NCI-H510A treated with DMSO at 0.1 percent for 48 hours (cell line): ENCODE measurements at places on chromosomes 3 and 15.

DNA sequence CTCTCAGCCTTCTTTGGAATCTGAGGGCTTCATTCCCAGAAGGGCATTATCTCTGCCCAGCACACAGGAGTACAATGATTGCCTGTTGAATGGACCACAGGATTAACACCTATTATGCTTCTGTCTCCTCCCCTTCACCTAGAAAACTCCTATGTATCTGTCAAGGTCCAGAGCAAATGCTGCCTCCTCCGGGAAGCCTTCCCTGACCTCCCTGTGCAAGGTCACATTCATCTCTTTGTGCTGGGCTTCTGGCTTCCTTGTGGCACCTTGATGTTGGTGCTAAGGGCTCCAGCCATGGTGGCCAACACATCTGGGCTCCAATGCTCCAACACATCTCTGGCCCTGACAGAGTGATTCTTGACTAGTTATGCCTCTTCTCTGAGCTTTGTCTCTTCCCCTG lies 49.9 kb upstream of the ATP2B2 start:
- no peak for DNase-seq

GRCh38 chr3:127669541-127670228 lies 3.1 kb upstream of the ABTB1 start:
- no peak for DNase-seq

DNA sequence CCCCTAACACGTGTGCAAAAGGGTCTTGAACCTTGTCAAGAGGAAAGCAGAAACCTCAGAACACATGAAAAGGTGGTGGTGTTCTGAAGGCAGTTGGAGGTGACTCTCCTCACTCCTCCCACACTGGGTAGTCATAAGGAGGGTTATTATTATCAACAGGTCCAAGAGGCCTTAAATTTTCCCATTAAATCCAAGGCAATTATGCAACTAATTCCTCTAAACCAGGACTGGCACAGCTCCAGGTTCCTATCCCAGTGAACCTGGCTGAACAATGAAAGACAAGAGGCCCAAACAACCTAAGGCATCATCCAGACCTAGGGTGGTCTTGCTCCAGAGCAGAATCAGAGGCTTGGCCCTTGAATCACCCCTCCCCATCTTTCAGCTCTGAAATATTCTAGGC lies 15.0 kb downstream of the MYLK start:
- no peak for DNase-seq

- DNase-seq, result no peak
Measured at GRCh38 chr3:42635111-42635510, 18.4 kb upstream of the ZBTB47 start.

DNA sequence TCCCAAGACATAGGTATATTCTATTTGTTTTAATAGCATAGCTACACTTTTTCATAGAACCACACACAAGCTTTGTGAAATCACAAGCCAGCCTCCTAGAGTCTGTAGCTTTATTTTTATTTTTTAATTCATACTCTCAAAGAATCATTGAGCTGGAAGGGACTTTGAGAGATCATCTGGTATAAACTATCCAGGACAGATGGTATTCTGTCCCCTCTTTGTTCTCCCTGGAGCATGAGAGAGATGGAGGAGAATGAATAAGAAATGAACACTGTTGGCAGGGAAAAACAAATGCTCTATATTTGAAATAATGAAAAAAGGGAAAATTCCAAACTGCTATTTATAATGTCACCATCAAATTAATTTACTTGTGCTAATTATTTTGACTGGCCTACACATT lies 338.7 kb upstream of the IL12A start:
- no peak for DNase-seq

DNA sequence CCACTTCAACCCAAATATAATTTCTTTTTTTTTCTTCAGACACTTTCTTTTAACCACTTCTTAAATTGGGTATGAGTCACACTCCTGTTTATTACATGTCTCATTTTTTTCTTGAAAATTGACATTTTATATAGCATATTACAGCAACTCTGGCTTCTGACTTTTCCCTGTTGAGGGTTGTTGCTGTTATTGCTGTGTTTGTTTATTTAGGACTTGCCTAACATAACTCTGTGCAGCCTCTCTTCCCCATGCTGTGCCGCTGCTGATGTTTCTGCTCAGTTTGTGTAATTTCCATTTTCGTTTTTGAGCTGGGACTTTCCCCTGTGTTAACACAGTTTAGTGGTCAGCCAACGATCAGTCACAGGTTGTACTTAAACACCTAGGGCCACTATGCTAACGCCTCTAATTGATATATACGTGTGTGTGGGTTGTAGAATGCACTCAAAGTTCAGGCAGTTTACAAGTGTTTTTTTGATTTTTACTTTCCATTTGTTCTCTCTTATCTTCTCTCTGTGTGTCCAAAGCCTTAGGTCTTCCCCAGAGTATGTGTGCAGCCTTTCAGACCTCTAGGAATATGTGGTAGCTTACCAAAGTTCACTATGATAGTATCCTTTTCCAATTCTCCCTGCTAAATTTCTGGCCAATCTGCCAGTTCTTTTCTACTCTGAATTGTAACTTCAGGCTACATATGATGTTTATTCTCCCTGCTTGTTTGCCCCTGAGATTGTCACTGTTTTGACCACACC lies 337.2 kb downstream of the ZBTB20 start:
- no peak for DNase-seq

DNA sequence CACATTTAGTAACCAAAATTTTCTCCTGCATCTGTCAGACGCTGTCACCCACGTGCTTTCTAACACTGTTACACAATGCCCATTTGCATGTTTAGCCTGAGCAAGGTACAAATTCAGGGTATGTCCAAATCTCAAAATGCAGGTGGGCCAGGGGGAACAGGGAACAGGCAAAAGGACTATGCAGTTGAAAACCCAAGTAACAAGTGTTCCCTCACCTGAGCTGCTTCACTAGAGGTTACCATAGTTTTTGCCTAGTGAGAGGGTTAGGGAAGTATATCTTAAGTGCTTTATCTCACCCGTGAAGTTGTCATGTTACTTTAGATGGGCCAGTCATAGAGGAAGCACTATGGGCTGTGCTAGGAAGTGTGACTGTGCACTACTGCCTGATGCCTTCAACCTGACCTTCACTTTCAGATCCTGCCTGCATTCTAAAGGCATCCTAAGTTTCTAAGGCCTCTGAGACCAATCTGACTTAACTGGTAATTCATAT lies 6.0 kb upstream of the TMEM87A start:
- DNase-seq, result no peak
